Activated T-cell treated with anti-CD3 and anti-CD28 coated beads, Interleukin-2, amount 50 U/mL, for 48 hours (primary cell): ENCODE measurements at places on chromosomes 2 and 18.

- no peak for DNase-seq
Measured at GRCh38 chr18:55781481-55781957, 193.5 kb upstream of the TCF4 start.

- DNase-seq = peak; percentile 73
Measured at GRCh38 chr2:241272303-241273209, 42.9 kb downstream of the HDLBP start.

DNA sequence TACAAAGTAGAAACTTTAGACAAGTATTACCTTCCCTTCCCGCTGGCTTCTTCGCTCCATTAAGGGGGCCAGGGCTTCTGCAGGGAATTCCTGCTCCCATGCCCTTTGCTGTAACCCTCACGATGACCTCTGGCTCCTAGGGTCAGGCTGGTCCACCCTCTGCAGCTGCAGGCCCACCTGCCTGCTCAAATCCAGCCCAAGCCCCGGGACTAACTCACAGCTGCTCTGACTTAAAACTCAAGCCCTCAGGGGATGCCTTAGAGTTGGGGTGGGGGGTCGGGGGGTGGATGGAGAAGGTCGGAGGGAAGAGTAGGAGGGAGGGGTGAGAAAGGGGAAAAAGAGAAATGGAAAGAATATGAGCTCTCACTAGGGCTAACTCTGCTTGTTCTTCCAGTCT is 4.9 kb downstream of the IGFBP5 start:
- DNase-seq = no peak

- DNase-seq = no peak
Measured at GRCh38 chr18:425106-425745, 75.3 kb downstream of the COLEC12 start.

DNA sequence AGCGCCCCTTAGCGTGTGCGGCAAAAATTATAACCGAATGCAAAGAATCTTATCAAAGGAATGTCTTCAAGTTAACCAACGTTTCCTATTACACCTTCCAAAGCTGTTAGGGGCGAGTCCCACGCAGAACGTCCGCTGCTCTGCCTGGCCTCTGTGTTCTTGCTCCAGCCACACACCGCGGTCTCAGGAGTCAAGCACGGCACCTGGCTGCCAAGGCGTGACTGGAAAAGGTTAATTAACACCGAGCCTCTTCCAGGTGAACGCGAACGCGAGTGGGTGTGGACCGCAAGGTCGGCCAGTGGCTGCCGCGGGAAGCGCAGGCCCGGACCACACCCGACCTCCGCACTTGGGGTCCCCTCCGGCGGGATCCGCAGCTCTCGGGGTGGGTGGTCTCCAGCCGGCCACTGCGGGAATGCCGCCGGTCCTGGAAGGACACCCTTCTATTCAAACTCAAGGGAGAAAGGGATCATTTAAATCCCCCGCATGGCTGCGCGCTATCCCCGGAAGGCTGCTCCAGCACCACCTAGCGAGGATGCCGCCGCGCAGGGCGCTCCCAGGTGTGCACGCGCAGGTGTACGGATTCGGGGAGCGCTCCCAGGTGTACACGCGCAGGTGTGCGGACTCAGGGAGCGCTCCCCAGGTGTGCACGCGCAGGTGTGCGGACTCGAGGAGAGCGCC is 830 bp downstream of the CYB5A start:
- DNase-seq = no peak

DNA sequence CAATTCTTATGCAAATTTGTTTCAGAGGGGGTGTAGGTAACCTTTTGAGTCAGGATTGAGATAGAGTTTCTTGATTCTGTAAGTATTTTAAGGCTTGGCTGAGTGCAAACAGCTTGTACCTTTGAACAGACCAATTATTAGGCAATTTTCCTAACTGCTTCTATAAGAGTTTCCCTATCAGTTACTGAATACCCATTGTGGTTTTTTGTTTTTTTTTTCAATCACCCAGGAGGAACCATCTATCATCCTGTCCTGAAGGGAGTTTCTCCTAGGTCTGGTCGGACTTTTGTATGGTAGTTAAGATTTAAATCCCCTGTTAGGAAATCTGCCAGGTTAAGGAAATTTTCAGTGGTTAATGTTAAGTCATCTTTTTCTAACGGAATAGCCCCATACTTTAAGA is 319.4 kb upstream of the SLC39A10 start:
- DNase-seq = no peak

GRCh38 chr18:57854726-57855125 is 51.6 kb upstream of the ATP8B1 start:
- no peak for DNase-seq

- no peak for DNase-seq
Measured at GRCh38 chr2:42026272-42026671, 21.5 kb upstream of the PKDCC start.

- DNase-seq = peak; percentile 85
Measured at GRCh38 chr18:79395761-79396404, at the start of gene NFATC1. Gene NFATC1 (plus strand): TSS chr18:79395930. CDS start chr18:79396225, 295 bp downstream.

DNA sequence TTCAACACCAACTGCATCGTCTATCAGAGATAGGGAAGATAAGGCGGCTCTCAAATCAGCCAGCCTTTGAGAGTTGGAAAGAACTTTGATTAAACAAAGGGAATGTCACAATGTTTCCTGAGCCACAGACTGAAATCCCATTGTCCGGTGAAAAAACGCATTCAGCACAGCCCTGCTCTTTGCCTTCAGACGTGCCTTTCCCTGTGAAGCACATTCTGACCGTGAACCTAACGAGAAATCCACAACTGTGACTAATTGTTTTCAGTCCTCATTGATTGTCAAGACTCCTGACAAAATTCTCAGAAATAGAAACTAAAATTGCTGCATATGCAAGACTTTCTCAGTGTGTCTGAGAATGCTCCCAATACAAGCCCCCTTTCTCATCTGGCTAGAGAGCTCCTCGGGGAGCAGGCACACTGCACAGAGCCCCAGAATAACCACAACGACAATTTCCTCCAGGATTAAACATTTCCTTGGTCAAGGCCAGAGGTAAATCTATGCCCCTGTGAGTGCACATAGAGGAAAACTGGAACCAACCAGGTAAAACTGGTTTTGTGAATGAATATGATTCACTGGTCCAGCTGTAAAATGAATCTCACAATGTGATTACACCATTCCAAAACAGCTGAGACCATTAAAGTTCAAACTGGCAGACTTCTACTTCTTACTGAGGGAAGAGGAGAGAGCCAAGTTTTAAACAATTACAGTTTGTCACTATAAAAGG is 561.9 kb upstream of the ID2 start:
- peak; percentile 49 for DNase-seq

DNA sequence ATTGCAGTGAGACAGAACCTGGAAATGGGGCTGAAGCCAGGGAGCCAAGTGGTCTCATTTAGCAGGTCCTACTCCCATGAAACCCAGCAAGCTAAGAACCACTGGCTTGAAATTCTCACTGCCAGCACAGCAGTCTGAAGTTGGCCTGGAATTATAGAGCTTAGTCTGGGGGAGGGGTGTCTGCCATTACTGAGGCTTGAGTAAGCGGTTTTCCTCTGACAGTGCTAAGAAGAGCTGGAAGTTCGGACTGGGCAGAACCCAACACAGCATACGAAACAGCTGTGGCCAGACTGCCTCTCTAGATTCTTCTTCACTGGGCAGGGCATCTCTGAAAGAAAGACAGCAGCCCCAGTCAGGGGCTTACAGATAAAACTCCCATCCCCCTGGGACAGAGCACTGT is 305.7 kb upstream of the SETBP1 start:
- no peak for DNase-seq

DNA sequence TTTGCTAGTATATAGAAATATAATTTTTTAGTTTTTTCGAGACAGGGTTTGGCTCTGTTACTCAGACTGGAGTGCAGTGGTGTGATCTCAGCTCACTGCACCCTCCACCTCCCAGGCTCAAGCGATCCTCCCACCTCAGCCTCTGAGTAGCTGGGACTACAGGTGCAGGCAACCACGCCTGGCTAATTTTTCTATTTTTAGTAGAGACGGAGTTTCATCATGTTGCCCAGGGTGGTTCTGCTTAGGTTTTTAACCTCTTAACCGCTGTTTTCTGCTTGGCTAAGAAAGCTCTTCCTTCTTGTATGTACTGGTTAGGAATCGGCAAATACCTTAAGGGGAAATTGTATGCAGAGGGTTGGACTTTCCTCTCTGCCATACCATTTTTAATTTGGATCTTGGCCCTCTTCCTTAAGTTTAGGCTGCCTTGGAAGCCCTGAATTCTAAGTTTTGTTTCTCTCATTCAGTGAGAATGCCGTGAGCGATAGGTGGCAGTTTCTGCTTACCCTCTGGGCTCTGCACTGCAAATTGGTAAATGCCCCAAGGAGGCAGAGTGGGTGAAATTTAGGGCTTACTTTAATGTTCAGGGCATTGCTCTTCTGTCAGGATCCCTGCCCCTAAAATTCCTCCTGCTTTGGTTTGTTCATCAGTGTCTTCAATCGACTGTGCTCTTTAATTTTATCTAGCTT is 32.3 kb downstream of the EML6 start:
- DNase-seq = no peak

GRCh38 chr18:48979944-48980890 is 29.5 kb upstream of the SMAD7 start:
- DNase-seq = no peak

DNA sequence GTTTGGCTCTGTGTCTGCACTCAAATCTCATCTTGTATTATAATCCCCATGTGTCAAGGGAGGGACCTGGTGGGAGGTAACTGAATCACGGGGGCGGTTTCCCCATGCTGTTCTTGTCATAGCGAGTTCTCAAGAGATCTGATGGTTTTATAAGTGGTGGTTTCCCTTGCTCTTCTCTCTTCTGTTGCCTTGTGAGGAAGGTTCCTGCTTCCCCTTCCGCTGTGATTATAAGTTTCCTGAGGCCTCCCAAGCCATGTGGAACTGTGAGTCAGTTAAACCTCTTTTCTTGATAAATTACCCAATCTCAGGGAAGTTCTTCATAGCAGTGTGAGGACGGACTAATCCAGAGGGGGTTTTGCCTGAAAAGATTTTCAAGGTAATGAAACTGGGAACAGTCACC is 245.4 kb downstream of the GALR1 start:
- no peak for DNase-seq

DNA sequence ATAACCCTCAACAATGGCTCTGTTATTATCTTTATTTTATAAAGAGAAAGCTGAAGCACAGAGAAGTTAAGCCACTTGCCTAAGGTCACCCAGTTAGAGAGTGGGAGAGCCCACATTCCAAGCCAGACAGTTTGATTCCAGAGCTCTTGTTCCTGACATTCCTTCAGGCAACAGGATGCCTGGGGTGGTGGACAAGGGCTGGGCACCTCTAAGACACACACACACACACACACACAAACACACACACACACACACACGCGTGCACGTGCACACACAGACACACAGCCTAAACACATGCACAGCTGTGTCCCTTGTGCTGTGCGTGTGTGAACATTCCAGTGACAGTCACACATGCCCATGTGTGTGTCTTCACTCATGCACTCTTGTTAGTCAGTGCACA is 26.4 kb downstream of the CELF4 start:
- DNase-seq = no peak

DNA sequence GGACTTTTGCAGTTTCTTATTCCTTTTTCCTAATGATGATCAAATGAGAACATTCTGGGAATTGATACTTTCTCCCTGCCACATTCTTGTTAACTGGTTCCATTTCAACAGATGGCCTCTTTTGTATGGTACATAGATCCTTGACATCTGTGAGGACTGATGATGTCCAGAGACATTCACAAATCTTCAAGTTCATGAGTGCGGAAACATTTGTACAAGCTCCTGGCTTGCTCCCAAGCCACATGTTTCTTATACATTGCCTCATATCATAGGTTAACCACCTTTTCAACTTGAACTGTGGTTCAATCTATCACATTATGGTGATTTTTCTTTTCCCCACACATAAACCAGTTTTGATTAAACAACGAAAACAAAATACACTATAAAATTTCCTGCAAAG is 267.3 kb downstream of the CLIP4 start:
- DNase-seq = no peak

- no peak for DNase-seq
Measured at GRCh38 chr18:72122103-72122502, 422.0 kb downstream of the CBLN2 start.

- no peak for DNase-seq
Measured at GRCh38 chr2:238848691-238848975, 748 bp downstream of the TWIST2 start.

DNA sequence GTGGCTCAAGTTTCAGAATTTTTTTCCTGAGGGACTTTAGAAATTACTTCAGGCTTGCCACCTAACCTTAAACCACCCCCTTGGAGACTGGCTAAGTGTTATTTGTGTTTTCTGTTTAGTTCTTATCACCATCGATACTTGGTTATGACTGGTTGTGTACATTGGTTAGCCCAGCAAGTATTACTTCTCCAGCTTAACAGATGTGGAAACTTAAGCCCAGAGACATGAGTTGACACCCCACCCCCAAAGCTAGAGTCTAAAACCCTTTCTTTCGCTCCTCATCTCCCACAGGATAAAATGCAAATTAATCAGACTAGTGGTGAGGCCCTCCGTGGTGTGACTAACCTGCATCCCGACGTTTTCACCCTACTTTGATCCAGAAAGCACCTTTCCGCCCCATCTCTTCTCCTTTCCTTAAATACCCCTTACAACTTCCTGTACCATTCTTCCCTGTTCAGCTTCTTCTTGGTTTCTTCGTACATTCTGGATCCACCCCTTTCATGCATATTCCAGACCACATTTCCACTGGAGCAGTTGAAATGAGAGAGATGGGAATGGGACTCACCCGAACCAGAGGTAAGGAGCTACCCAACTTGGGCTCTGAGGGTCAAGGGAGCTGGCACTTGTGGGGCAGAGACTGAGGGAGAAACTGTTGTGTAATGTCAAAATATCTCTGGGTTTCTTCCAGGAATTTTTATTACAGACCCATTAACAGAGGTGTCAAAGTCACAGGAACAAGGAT is 819 bp upstream of the MAP3K2 start:
- peak; percentile 36 for DNase-seq

DNA sequence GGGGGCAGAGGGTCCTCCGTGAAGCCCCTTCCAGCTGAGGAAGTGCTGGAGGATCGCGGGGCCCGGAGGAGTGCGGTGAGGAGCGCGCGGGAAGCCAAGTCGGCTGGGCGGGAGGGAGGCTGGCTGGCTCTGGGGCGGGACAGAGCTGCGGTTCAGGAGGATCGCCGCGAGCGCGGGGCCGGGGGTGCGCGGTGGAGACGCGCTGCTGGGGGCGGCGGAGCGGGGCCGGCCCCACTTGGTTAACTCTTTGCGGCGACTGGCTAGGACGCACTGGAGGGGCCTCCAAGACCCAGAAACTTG is 464 bp downstream of the CYBRD1 start:
- DNase-seq = peak; percentile 49

DNA sequence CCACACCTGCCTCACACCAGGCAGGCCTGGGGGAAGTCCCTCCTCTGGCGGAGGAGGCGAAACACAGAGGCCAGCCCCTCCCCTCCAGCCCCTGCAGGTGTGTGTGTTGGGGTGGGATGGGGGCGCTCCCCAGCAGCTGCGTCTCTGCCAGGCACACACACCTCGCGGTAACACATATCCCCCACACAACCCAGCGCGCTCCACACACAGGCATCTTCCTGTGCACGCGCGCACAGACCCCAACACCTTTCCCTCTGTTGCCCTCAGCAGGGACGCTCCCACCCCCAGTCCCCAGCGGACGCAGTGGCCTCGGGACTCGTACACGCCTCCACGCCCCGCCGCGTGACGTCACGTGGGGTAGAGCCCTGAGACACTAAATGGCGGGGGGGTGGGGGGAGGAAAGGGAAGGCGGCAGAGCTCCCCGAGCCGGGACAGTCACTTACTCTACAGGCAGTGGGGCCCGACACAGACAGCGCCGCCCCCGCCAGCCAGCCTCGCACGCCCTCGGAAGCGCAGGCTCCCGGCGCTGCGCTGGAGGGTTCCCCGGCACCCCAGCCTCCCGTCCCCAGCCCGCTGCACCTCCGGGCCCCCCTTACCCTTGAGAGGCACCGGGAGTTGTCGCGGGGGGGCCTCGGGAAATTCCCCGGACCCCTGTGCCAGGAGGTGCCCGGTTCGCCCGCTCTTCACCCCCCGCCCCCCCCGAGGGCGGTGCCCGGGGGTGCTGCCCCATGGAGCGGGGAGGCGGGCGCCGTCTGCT is at the start of gene WNT10A:
WNT10A (plus strand) TSS at position 751 of the 757 bp plus-strand sequence. CDS start 144 bp downstream, outside the sequence.
- DNase-seq = peak; percentile 72
